T-cell (primary cell): ENCODE measurements at places on chromosomes 5 and 9.
A peak's percentile ranks its signal among the peaks of the same experiment; 100 is the strongest.

DNA sequence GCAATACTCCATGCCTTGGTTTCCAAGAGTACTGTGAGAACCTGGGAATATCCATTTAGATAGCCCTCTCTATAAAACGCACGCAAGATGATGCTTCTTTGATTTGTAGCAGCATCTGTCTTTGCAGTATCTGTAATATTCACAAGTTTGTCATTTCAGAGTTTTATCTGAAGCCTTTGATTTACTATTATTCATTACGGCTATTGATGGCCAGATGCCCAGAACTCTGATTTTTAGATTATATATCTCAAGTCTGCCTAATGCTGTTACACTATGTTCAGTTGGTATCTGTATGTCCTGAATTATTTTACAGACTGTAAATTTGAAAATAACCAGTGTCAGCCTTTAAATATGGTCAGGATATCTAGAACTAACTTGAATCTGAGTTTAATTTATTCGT, 233.3 kb downstream of the FAM170A start:
- no peak for DNase-seq

GRCh38 chr5:125654392-125654791, 768.8 kb upstream of the GRAMD2B start:
- no peak for DNase-seq

DNA sequence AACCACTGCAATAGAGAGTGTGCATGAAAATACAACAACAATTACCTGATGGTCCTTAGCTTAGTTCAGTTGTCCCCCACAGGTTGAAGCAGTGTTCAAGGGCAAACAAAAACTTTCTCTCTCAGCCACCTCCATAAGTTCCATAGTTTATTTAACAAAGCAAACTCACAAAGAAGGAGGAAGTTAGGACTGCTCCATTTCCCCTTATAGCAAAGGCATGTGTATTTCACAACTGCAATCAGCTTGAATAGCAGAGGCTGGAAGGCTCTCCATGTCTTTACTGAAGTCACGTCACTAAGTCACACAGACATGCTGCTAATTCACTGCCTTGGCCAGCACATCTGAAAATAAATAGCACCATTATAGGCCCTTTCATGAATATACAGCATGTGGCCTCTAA, 43.3 kb downstream of the DOCK8 start:
- no peak for DNase-seq

DNA sequence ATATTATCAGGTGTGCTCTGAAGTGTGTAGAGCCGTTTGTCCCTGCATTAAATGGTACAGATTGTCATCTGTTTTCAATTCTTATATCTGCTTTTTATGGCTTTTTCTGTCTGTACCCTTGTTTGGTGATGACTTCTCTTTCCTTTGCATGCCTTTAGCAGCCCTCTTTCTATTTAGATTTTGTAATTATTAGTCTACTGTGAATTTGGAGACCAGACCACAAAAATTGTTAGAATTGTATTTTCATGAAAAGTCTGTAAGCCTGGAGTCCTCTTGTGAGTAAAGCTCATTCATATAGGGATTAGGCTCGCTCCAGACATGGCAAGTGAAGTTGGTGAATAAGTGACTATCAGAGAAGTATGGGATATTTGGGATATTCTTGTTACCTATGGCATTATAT, 41.7 kb downstream of the NFX1 start:
- DNase-seq: no peak

DNA sequence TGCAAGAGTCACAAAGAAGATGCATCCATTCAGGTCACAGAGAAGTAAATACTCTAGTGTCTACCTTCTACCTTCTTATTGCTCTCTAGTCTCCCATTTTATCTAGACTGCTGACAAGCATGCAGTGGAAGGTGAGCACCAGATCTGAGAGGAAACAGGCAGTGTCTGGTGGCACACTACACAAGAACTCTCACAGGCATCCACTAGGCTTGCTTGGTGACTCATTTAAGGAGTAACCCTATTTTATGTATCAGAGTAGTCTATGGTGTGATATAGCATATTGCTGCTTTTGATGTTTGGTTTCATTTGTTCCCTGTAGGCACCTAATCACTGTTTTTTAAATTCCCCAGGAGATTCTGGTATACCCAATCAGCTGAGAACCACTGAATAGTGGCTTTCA, 1.6 kb upstream of the THBS4 start:
- DNase-seq: no peak

DNA sequence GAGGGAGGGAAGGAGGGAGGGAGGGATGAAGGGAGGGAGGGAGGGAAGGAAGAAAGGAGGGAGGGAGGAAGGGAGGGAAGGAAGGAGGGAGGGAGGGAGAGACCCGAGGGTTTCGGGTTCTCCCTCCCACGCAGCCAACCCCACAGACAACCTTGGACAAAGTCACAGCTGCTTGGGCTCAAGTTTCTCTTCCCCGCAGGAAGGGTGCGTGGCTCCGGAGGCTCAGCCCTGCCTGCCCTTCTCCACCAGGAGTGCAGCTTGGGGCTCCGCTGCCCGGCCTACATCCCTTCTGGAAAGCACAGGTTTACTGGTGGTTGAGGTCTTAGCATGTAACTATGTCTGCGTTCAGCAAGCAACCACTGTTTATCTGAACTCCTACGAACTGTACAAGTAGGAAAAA, 15.0 kb downstream of the SLC12A7 start:
- DNase-seq: no peak

- DNase-seq: no peak
These were observed 5.5 kb upstream of the FGD3 start for GRCh38 chr9:92941861-92942260.

DNA sequence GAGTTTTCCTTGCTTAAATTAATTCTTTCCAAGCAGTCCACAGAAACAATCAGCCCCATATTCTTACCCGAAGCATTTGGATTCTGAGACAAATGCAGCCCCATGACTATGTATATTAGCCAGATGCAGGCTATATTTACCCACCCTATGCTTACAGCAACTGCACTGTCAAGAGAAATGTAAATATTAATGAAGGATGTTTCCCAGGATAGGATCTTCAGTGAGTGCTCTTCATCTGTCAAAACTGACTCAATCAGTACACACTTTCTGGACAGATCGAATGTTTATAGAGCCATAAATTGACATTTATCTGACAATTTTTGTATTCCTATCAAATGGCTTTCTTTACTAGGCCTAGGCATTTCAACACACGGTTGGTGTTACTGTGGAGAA, 725.3 kb upstream of the SEMA6A start:
- DNase-seq: no peak

DNA sequence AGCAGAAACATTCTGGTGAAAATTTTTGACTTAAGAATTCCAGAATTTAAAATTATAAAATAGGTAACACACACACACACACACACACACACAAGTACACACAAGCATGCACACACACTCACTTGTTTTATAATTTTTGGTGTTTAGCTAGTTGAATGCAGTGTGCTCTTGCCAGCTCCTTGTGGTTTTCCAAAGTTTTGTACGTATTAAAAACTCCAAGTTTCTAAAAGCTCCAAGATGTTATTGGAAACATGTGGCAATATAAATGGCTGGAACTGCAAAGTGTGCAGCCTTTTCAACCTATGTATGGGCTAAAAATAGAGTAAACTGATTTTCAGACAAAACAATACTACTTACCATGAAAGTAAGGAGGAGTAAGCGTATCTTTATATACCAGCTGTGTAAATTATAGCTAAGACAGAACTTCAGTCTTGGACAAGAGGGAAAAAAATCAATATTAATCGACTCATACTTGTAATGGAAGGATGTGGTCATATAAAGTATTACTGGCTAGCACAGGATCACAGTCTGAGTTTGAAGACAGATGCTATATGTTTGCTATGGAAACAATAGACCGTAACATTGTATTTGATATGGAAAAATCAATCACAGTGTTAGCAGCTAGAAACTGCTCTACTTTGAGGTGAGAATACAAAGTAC, 727.1 kb upstream of the GRAMD2B start:
- no peak for DNase-seq

DNA sequence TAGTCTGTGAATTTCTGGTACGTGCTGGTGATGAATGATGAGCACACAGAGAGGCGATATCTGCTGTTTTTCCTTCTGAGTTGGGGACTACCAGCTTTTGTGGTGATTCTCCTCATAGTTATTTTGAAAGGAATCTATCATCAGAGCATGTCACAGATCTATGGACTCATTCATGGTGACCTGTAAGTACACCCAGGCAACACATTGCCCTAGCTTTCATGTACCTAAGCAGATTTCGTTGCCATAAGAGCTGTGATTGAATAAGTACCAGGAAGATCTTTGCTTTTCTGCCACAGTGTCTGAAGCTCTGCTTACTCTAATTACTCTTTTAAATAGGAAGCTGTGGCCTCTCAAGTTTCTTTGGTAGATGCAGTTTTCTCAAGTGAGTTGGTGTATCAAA, 397.8 kb downstream of the ARRDC3 start:
- no peak for DNase-seq

DNA sequence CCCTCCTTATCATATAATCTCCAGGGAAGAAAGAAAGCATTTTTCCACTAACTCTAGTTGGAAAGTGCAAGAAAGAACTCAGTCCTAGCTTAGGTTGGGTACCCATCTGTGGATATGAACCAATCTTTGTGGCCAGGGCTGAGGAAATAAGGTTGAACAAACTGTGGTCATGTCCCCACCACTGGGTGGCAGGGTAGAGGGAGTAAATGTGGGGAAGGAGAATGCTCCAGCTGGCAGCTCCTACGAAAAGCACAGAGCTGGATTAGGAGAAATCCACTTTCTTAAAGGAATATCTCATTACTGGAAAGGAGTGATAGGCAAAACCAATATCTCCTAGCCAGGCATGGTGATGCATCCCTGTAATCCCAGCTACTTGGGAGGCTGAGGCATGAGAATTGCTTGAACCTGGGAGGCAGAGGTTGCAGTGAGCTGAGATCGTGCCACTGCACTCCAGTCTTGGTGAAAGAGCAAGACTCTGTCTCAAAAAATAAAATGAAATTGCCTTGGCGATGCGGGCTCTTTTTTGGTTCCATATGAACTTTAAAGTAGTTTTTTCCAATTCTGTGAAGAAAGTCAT, 175.1 kb downstream of the CCDC192 start:
- DNase-seq: peak; percentile 2

DNA sequence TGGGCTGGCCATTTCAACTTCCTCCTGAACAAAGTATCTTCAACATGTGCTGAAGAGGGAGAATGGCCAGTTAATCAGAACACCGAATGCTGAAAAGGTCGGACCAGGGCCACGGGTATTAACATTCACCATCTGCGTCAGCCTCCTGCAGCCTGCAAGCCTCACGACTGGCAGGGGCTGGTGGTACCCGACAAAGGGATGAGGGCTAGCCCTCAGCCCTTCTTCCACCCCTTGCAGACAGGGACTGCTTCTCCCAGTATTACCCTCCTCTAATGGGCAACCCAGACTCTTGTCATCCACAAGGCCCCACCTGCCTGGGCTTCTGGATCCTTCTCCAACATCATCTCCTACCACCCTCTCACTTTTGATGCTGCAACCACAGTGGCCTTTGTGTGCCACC, 246.6 kb downstream of the FSTL4 start:
- no peak for DNase-seq

GRCh38 chr5:180127682-180128670, 56.4 kb upstream of the RNF130 start:
- DNase-seq: no peak

- no peak for DNase-seq
These were observed 71.8 kb downstream of the EFNA5 start for GRCh38 chr5:107598958-107599357.

DNA sequence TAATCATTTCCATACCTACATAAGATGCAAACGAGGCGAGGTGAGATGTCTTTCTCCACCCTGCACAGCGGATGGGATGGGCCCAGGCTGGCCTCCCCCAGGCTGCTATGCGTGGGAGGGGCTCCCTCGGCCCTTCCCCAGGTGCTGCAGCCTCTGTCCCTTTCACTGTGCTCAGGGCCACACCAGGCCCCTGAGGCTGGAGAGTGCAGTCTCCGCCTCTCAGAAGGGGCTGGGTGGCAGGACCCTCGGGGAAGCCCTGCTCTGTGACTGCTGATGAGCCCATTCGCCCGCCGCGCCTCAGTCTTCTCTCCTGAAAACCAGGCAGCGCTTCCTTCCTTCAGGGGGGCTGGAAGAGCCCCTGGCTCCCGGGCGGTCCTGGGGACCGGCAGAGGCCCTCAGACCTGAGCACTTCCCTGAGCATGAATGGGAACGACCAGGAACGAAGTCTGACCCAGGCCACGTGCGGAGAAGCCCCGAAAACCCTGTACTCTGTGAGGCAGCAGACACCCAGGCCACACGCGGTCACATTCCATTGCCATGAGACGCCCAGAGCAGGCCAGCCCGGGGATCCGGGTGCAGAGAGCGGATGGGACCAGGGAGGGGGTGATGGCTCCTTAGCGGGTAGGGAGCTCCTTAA, 21.9 kb upstream of the NOTCH1 start:
- no peak for DNase-seq

GRCh38 chr9:7300484-7300883, 499.1 kb downstream of the DMAC1 start:
- no peak for DNase-seq

GRCh38 chr9:102728946-102729345, 266.2 kb upstream of the CYLC2 start:
- no peak for DNase-seq

DNA sequence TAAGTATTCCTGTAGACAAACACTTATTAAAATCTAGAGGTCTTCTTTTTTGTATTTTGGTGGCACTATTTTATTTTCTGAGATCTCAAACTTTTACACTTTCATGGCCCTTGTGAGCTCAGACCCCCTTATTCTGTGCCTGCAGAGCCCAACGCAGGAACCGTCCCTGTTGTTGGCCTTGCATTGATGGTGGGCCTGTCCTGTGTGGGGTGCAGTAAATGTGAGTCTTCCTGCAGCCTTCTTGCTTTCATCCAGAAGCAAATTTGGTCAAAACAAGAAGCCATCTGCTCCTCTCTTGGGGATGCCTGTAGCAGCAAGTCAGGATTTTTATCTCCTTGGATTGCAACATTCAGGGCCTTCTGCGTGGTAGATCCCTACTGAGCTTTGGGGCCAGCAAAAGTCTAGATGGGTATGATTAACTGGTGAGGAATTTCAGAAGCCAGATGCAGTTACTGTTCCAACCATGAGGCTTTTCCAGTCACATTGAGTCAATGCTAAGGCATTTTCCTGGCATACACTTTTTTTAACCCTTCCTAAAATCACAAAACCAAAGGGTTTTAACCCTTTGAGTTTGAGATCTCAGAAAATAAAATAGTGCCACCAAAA, 31.7 kb downstream of the BASP1 start:
- no peak for DNase-seq

- no peak for DNase-seq
These were observed 15.1 kb upstream of the CXCL14 start for GRCh38 chr5:135593886-135594285.

DNA sequence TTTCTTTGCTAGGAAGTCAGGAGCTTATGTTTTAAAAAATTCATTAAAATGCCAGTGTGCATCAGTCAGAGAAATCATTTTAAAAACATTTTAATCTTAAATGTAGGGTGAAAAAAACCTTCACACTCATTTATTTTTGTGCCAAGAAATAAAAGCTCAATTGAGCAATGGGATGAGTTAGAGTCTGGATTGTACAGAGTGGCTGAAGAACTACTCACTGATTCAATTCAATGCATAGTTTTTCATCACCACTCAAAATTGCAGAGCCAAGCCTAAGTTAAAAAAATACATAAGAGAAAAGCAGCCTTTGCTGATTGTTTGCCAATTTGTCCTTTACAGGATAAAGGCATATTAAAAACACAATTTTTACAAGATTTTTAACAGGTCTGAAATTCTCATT, 168.2 kb upstream of the DMRTA1 start:
- no peak for DNase-seq
